ENCODE measurements at places on chromosomes 3 and 15.

GRCh38 chr3:119969759-119970158 is 124.5 kb downstream of the GSK3B start:
- H3K27ac ChIP-seq: no peak overlapping the region
- no peaks in the 10 kb centered on the region for H3K36me3 ChIP-seq
- no peaks in the 10 kb centered on the region for H3K27me3 ChIP-seq
- no peak overlapping the region for H3K4me3 ChIP-seq
- H3K4me1 ChIP-seq: peaks cover 1% of the 10 kb centered on the region

GRCh38 chr3:123655400-123655799 is 70.5 kb upstream of the HACD2 start:
- no peaks in the 10 kb centered on the region for H3K27me3 ChIP-seq
- H3K4me1 ChIP-seq: peaks cover 9% of the 10 kb centered on the region
- peak overlapping the region; percentile 77 for H3K27ac ChIP-seq
- H3K36me3 ChIP-seq: peaks cover 8% of the 10 kb centered on the region

GRCh38 chr15:58206151-58206550 is 68.0 kb downstream of the AQP9 start:
- no peak overlapping the region for H3K4me3 ChIP-seq
- no peak overlapping the region for H3K27ac ChIP-seq
- no peaks in the 10 kb centered on the region for H3K27me3 ChIP-seq
- no peaks in the 10 kb centered on the region for H3K36me3 ChIP-seq
- H3K4me1 ChIP-seq: peaks cover 2% of the 10 kb centered on the region

GRCh38 chr3:69869643-69870042 is 129.9 kb upstream of the SAMMSON start:
- no peaks in the 10 kb centered on the region for H3K27me3 ChIP-seq
- H3K4me3 ChIP-seq: no peak overlapping the region
- H3K27ac ChIP-seq: no peak overlapping the region
- no peaks in the 10 kb centered on the region for H3K36me3 ChIP-seq
- DNase-seq: no peak
